Cortex of kidney (tissue), 1 donor: ENCODE measurements at places on chromosomes 7 and 10.

- no peak for DNase-seq
These were observed 367.6 kb downstream of the HGF start for GRCh38 chr7:81402227-81402626.

GRCh38 chr7:44618753-44619152 lies 12.3 kb downstream of the OGDH start:
- no peak for DNase-seq

DNA sequence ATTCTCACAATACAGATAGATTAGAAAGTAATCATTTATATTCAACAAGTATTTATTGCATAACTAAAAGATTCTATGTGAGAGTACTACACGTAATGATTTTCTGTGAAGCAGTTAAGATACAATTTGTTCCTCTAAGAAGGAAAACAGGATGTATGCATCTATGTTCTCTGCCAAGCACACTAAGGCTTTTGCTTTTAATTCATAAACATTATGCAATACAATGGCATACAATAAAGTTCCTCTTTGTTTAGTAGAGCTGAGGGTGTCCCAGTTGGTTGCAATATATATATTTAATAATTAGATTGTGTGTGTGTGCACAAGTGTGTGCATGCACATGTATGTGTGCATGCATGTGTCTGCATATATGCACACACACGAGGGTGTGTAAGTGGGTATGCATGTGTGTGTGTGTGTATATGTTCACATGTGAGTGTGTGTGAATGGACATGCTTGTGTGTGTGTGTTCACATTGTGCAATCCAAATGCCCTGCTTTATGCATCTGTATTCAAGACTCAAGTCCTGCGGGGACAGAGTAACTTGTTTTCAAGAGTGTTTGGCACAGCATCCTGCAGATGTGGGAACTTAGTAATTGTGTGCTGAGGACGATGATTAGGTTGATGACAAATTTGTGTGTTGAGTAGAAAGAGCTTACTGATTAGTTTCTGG lies 481.5 kb upstream of the KLF6 start:
- no peak for DNase-seq

GRCh38 chr10:28533186-28533564 lies 257 bp downstream of the WAC start:
- DNase-seq, result no peak

GRCh38 chr10:114393886-114394285 lies 10.4 kb downstream of the AFAP1L2 start:
- no peak for DNase-seq

DNA sequence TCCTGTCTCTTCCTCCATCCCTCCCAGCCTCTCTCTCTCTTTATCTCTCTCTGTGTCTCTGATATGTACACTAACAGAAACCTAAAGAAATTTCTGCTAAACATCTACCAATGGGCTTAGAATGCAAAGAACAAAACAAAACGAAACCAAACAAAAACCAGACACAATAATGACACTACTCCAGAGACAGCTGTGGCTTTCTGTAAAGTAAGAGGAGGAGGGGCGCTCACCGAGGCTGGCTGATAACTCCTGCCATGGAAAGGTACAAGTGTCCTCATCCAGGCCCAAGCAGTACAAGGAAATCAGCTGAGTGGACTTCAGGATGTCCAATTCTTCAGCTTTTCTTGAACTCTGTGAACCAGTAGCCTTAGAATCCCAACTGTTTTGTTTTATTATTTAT lies 70.4 kb upstream of the FZD8 start:
- no peak for DNase-seq

DNA sequence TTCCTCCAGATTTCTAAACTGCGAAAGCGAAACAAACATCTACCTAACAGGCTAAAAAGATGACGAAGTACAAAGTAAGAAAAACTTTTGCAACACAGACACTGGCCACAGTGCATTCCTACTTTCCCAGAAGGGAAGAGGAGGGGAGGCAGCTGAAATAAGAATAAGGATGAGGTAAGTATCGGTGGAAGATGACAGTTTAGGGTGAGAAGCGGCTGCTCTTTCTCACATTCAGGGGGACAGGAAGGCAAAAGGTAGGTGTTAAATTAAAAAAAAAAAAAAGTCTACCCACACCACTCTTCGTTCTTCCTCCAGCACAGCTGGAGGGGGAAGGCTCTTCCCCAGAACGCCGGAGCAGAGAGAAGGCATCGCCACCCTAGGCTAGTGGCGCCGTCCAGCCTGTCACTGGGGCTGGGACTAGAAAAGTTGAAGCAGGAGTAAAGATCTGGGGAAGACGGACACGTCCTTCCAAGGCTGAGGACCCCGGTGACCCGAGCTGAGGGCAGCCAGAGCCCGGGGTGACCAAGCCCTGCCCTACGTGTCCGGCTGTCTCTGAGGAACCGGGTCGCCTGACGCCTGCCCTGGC lies 846 bp downstream of the DNAJC1 start:
- DNase-seq, result no peak

DNA sequence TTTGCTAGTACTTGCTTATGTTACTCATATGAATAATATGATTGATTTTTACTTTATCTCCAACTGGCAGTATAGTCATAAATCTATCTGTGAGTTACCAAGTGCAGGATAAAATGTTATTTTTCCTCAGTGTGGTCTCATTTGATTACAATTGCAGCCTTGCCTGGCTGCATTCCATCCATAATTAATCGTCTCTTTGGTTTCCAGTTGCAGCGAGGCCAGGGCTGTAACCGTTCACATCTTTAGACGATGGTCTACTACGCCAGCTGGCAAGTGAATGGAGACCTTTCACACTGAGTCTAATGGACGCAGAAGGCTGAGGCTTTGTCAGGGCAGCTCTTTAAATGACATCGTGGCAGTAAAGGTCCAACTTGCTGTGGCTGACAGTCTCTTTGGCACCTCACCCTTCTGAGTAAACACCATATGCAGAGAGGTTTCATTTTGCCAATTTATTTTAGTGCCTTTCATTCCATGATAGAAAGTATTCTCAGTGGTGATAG lies 84.0 kb downstream of the ARL4A start:
- no peak for DNase-seq

- no peak for DNase-seq
These were observed 399.2 kb downstream of the SORCS1 start for GRCh38 chr10:106765241-106765754.

- no peak for DNase-seq
These were observed 89.1 kb downstream of the NEUROD6 start for GRCh38 chr7:31251441-31251840.

DNA sequence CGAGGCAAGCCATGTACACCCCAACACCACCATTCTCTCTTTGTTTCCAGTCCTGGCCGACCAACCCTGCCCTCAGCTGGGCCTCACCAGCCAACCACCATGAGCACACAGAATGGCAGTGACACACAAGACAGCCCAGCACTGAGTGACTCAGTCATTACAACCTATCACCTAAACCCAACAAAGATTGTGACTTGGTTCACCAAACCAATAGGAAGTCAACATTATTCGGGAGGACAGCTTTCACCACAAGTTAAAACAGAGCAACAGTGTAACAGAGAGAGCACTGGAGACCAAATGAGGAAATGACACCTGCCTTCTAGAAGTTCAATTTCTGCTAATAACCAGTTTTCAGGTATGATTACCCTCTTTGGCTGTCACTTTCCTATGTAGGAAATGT lies 72.1 kb downstream of the DNMBP start:
- DNase-seq, result no peak

DNA sequence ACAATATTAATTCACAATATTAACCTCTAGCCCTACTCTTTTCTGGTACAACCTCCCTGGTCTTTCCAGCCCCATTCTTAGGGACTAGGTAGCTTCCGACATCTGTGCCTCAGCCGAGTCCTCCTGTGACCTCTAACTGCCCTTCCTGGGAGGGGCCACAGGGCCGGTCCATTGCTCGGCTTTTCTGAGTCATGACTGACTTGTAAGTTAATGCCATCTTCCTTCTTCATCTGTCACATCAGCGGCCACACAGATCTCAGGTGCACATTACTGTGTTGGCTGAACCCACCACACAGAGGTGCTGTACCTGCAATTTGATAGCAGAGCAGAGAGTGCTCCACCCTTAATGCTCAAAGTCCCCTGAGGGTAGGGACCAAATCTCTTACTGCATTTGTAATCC lies 4.1 kb upstream of the CPA4 start:
- DNase-seq, result no peak

DNA sequence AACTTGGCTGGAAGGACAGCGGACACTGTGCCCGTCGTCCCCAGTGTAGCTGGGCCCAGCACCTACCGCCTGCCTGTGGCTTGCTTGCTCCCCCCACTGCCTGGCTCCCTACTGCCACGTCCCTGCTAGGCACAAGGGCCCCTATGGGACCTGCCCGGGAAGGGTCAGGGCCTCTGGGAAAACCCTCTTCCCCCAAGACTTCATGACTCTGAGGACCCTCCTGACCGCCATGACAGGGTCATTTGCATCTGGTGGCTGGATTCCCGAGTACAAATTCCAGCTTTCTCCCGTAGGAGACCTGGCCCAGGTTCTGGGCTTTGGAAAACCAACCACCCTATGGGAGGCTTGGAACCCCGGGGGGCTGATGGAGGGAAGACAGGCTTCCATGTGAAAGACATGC lies 1.4 kb upstream of the MMD2 start:
- DNase-seq, result no peak

- no peak for DNase-seq
These were observed at the start of gene IKZF1 for GRCh38 chr7:50304129-50304910. Gene IKZF1, plus strand, starts transcription at chr7:50304716. Its CDS starts 14,346 bp downstream, at chr7:50319062.

- DNase-seq, result no peak
These were observed 752.5 kb downstream of the CCSER2 start for GRCh38 chr10:85080934-85081333.

GRCh38 chr10:7231509-7232414 lies 179.1 kb downstream of the SFMBT2 start:
- no peak for DNase-seq

DNA sequence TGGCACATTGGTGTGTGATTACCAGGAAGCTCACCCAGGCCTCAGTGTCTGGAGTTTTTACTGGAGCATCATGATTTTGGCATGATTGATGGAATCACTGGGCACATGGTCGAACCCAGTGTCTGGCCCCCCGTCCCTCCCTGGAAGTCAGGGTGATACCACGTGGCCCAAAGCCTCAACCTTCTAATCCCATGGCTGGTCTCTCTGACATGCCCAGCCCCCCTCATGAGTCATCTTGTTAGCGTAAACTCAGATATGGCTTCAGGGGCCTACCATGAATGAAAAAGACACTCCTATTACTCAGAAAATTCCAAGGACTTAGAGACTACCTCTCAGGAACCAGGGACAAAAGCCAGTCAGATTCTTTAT lies 109.3 kb downstream of the GRK5 start:
- no peak for DNase-seq

DNA sequence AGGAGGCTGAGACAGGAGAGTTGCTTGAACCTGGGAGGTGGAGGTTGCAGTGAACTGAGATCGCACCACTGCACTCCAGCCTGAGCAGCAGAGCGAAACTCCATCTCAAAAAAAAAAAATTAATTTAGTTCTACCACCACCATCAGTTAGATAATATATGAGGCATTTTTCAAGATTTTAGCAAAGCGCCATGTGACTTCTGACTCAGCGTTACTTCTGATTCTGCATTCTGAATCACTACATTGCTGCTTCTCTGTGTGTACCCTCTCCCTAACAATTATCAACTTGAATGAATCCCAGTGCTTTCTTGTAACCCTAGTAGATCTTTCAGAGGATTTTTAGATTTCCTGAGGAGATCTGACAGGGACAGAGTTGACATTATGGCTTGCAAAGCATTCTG lies 176.8 kb upstream of the SORCS1 start:
- DNase-seq, result no peak

- DNase-seq, result no peak
These were observed 729 bp downstream of the DNAJB6 start for GRCh38 chr7:157337316-157338149.

GRCh38 chr10:109824206-109824605 lies 99.1 kb downstream of the XPNPEP1 start:
- DNase-seq, result no peak

GRCh38 chr7:27088002-27088922 lies 7.5 kb downstream of the HOXA1 start:
- DNase-seq, result no peak

DNA sequence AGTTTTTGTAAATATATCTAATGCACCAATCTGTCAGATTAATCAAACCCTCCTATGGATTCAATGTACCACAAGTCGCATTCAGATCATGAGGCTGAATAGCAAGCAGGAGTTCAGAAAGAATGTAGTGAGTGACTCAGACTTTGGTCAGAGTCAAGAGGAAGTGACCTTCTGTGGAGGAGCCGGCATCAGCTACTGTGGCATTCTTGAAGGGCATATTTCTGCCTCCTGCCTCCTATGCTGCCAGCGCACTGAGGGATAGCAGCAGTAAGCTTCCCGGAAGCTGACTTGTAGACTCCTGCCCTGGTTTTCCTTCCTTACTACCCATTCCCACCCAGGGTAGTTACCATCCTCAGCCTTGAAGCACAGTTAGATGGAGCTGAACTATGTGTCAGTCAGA lies 867.5 kb downstream of the NRG3 start:
- no peak for DNase-seq

DNA sequence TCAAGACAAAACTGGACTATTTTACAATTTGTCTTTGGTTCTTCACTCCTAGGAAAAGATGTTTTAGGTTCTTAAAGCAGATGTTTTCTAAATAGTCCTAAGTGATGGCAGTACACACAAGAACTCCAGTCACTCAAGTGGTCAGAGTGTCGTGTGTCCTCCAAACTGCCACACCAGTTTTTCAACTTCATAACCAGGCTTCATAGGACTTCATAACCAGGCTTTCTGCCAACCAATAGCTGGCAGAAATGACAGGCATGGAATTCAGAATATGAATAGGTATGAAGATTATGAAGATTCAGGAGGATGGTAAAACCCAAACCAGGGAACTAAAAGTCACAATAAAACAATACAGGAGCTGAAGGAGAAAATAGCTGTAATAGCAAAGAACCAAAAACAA lies 721.2 kb upstream of the SEMA3D start:
- DNase-seq, result no peak

GRCh38 chr7:150407588-150408392 lies 28.7 kb downstream of the ZNF775 start:
- DNase-seq, result no peak

DNA sequence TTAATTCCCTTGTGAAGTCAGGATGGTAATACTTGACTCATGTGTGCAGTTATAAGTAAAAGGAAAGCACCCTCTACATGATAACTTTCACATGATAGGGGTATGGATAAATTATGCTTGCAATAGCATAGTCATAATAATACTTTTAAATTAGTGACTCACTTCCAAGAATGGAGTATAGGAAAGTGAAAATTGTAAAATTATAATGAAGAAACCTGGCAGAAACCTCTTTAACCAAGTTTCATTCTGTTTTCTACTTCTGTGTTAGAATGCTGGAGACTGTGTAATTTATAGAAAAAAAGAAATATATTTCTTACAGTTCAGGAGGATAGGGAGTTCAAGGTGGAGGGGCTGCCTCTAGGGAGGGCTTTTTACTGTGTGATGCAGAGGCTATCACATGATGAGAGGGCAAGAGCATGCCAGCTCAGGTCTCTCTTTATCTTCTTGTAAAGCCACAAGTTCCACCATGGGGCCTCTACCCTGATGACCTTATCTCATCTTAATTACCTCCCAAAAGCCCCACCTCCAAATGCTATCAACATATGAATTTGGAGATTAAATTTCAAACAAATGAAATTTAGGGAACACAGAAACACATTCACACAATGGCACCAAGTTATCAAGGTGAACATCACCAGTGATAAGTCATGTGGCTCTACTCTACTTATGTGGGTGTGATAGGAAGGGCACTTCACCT lies 43.2 kb downstream of the HDAC9 start:
- DNase-seq, result no peak
